Posterior cingulate gyrus (tissue), 11 donors: ENCODE measurements at places on chromosomes 6 and 20.

DNA sequence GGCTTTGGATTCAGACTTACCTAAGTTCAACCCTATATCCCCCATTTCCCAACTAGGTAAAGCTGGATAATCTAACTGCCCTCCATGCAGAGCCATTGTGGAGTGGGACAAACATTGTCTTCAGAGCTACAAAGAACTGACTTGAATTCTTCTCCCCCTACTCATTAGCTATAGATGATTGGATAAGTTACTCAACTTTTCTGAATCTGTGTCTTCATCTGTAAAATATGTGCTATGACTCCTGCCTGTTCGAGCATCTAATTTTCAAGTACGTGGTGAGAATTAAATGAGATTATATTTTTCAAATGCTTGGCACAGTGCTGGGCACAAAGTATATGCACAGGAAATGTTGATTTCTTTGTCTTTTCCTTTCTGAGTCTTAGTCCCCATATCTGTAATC, 240.3 kb upstream of the TCF21 start:
- DNase-seq = no peak

DNA sequence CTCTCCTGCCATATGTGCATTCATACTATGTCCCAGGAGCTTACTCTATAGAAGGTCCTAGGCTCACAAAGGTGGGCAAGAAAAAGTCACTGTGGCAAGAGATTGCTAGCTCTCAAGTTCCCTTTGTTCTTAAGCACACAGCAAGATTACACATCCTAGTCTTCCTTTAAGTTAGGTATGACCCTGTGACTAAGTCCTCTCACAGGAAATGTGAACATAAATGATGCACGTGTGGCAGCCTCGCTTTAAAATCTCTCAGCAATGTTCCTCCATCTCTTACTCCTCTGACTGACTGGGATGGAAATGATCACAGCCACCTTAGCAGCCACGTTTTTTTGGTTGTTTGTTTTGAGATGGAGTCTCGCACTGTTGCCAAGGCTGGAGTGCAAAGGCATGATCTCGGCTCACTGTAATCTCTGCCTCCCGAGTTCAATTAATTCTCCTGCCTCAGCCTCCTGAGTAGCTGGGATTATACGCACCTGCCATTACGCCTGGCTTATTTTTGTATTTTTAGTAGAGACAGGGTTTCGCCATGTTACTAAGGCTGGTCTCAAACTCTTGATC, 35.7 kb upstream of the HAO1 start:
- no peak for DNase-seq

- DNase-seq = no peak
Measured at GRCh38 chr6:134826889-134827737, 122.8 kb downstream of the ALDH8A1 start.

DNA sequence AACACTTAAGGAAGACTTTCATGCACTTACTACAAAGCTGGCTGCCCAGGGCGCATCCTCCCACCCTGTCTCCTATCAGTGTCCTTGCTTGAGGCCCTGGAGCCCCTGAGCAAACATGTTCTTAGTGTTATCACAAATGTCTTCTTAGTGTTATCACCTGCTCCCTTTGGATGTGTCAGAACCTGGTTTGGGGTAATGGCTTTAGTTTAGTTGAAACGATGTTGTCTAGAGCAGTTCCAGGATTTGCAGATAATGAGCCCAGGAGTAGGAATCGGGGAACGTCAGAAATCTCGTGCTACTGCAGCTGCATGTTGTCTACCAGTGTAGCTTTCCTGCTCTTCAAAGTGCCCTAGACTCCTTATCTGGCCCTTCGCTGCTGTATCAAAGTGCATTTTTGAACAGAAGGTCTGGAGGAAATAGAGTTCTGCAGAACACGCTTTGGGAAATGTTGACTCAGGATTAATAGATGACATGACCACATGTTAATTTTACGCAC, 69.6 kb downstream of the PHACTR2 start:
- DNase-seq = no peak

DNA sequence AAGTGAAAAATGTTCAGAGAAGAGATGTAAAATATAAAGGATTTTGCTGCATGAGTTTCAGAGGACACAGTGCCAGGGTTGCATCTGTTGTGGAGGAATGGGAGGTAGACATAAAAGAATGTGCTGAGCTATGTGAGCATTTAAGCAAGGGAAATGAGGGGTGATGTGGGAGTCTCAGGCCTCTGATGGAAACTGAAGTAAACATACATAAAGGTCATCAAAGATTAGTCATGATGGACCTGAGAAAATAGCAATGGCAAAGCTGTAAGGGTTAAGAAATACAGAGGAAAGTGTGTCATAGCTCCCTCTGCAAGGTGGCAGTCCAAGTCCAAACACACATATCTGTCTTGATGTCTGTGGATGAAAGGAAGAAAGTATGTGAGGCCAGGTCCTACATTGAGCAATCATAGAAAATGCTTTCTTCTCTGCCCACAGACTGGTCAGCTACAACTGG, 306.6 kb upstream of the ECI2 start:
- no peak for DNase-seq

GRCh38 chr20:42074944-42075343, 456.8 kb upstream of the CHD6 start:
- no peak for DNase-seq

GRCh38 chr6:105932440-105932839, 153.7 kb upstream of the PRDM1 start:
- DNase-seq = no peak

DNA sequence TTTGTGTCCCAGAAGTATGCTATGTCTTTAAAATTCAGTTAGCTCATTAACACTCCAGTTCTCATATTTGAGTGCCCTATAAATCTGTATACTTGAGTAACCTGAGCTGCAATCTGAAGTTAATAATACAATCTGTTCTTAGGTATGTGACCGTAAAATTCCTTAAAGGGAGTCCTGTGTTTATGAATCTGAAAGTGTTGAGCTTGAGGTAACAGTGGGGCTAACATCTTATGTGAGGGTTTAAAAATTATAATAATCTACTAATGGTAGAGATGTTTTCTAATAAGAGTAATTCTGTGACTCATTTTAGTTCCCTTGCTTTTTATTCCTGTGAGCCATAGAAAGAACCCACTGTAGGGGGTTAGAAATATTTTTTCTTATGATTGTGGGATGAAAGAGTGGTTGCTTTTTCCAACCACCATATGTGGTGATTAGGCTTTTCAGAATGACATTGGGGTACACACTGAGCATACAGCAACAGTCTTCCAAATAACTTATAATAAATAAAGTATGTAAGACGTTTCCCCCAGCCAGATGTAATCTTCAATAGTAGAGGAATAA, 121.2 kb downstream of the BCKDHB start:
- DNase-seq = no peak

- peak; percentile 55 for DNase-seq
Measured at GRCh38 chr6:13486679-13487121, 700 bp downstream of the GFOD1 start.

- DNase-seq = peak; percentile 55
Measured at GRCh38 chr6:17086469-17086868, 15.4 kb upstream of the STMND1 start.

DNA sequence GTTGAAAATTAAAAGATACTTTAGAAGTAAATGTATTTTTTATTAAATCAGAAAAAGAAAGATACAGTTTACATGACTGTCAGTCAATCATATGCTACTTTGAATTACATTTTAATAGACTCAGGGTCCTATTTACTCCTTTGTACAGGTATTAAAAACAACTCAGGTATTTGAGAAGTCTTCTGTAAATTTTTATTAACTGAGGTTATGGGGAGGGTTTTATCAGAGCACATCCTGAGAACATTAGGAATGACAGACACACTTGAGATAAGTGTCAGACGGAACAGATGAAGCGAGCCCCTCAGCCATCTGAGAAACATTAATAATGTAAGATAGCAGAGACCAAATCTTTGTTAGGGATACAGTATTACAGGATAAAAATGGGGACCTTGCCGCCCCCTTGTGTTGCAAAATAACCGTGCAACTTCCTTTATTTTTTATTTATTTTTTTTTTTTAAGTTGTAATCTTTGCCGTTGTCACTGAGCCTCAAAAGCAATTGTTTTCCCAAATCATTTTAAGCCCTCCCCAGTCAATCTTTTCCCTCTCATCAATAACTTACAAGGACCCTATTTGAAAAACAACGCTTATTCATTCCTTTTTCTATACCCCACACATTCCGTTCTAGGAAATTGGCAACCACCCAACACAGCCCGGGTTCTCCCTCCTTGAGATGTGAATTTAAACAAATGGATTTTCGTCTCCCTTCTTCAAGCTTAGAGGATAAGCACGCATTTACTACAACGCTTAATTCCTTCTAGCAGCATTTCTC, 126.7 kb downstream of the BCAS1 start:
- no peak for DNase-seq

DNA sequence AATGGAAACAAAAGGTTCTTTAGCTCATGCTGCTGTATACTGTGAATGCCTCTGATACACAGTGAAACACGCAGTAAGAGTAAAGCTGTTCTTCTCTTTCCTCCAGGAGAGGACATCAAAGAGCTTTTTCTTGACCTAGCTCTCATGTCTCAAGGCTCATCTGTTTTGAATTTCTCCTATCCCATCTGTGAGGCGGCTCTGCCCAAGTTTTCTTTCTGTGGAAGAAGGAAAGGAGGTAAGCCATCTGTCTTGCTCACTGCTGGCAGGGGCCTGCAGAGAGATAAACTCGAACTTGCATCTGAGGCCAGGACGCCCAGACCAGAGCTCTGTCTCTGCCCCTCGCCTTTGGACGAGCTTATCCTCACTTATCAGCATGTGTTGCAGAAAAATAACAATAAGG, 37.7 kb downstream of the LY86 start:
- no peak for DNase-seq

GRCh38 chr20:8272766-8273165, 140.7 kb downstream of the PLCB1 start:
- no peak for DNase-seq

- DNase-seq = no peak
Measured at GRCh38 chr6:131061041-131061750, 1.8 kb downstream of the EPB41L2 start.
